SW480 (cell line): ENCODE measurements at places on chromosomes 11 and 22.
A peak's percentile ranks its signal among the peaks of the same experiment; 100 is the strongest.

- DNase-seq: peak; percentile 59
Measured at GRCh38 chr11:44286268-44286880, 23.6 kb downstream of the ALX4 start.

DNA sequence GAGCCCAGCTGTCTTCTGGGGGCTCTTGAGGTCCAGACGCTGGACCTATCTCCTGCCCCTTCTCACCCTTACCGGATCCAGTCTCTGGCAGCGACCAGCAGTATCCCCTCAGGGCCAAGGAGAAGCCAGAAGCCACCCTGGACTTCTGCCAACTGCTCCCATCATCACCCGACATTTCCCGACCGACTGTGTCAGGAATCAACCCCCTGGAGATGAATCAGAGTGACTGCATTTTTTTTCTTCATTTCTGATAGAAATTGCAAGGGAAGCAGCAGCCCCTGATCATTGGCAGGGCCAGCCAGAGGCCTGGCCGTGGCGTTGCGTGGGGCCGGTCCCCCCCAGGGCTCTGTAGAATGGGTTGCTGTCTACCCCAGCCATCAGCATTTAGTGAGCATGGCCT lies 5.2 kb upstream of the LIF start:
- DNase-seq: no peak

DNA sequence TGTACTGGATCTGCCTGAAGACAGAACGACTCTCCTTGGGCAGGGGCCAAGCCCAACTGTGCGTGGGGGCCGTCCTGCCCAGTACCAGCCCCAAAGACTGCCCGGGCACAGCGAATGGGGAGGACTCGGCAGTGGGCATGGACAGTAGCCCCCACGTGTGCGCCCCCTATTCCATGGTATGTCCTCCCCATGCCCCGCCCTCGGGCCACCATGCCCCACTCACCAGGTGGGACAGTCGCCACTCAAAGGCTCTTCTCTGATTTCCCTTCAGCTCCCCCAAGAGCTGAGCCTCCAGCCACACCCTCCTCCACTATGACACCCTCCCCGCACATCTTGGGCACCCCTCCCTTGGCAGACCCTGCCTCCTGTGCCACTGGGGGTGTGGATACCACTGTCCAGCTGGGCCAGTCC lies 43.5 kb downstream of the GNB1L start:
- DNase-seq: no peak

- no peak for DNase-seq
Measured at GRCh38 chr11:128515826-128516778, 71.3 kb downstream of the ETS1 start.

DNA sequence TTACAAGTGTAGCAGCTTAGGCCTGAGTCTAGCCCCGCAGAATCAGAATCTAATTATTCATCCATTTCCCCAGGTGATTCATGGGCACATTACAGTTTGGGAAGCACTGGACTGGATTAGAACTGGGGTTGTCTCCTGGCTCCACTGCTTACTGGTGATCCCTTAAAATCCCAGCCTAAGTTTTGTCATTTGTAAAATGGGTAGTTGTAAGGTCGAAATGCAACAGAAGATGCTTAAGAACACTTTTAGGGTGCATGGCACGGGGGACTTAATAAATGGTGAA lies 1.3 kb downstream of the STX3 start:
- DNase-seq: no peak

- DNase-seq: peak; percentile 16
Measured at GRCh38 chr11:7573558-7574296, 59.9 kb downstream of the PPFIBP2 start.

GRCh38 chr22:47257566-47257965 lies 495.1 kb downstream of the TBC1D22A start:
- DNase-seq: no peak

DNA sequence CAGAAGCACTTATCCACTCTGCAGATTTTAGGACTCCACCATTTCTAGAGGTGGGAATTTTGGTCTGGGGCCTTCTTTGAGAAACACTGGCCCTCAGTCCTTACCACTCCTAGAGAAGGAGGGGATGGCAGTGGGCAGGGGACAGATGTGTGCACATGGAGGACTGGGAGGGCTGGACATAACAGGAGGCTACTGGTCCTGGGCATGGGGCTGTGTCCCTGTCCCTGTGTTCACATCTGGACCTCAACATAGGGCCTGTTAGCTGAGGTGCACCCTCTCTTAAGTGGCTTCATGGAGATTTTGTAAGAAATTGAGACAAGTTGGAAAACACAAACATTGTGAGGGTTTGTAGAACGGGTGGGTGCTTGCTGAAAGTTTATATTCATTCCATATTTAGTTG lies 103.4 kb downstream of the ATXN10 start:
- no peak for DNase-seq

GRCh38 chr11:119340335-119341221 lies at the start of gene C1QTNF5:
Gene C1QTNF5, minus strand, starts transcription at chr11:119340883. Its CDS starts 486 bp downstream, at chr11:119340397.
- DNase-seq: no peak

DNA sequence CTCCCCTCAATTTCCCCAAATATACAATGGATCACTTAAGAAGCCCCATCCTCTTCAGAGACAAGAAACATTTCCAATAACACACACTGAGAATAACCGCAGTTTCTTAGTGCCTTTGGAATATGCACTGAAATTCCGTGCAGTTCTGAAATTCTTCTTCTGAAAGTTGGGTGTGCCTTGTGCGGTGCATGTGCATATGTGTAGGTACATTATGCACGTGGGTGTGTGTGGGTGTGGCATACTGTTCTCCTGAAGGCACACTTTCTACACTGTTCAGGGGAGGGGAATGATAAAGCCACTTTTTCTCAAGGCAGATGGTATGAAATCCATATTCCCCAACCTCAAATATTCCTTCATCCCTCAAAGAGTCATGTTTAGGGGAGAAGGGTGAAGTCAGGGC lies 1.7 kb downstream of the EXPH5 start:
- DNase-seq: peak; percentile 42

DNA sequence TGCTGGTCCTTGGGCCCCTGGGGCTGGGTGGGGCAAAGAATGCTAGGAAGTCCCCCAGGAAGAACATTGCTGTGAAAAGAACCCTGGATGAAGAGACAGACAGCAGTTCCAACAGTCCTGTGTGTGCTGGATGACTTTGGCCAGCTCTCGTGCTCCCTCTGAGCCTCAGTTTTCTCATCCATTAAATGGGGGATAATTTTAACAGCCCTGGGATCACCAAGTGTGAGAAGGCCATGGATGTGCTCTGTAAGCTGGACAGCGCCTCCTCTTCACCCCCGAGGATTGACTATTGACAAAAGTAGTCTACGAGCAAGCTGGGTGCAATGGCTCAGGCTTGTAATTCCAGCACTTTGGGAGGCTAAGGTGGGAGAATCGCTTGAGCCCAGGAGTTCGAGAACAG lies 2.5 kb downstream of the LARGE2 start:
- DNase-seq: no peak

- DNase-seq: peak; percentile 81
Measured at GRCh38 chr11:57460022-57460757, at the start of gene RTN4RL2. Gene RTN4RL2, plus strand, starts transcription at chr11:57460528. Its CDS starts 338 bp downstream, at chr11:57460866.

- no peak for DNase-seq
Measured at GRCh38 chr11:19873730-19874129, 161.1 kb downstream of the NAV2 start.

DNA sequence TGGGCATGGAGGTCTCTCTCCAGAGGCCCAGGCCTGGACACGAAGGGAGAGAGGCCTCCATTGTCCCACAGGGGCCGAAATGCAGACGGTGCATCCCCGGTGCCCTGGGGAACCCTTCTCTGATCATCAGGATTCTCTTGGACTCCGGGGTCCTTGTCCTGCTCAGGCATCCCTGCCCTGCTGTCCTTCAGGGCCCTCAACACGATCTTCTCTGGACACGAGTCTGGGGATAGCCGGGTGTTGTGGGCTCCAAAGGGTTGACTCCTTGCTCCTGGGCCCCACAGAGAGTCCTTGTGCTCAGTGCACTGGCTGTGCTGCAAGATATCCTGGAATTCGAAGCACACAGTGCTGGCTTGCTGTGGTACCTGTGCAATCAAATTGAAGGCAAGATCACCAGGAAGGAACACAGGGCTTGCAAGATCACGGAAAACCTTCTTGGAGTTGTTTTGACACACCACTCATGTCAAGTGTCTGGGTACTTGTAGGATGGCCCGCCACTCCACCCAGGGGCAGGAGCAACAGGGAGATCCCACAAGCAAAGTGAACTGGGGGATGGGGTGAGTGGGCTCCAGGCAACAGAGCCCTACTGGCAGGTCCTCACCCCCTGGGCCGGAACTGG lies 61.3 kb upstream of the PRODH start:
- no peak for DNase-seq

- no peak for DNase-seq
Measured at GRCh38 chr11:112631333-112631732, 329.9 kb upstream of the NCAM1 start.

GRCh38 chr11:132607575-132607974 lies 924.7 kb downstream of the OPCML start:
- DNase-seq: peak; percentile 5

- DNase-seq: peak; percentile 49
Measured at GRCh38 chr22:19756288-19757128, 4.1 kb upstream of the TBX1 start.

- no peak for DNase-seq
Measured at GRCh38 chr11:117933930-117934329, 4.7 kb upstream of the TMPRSS13 start.

DNA sequence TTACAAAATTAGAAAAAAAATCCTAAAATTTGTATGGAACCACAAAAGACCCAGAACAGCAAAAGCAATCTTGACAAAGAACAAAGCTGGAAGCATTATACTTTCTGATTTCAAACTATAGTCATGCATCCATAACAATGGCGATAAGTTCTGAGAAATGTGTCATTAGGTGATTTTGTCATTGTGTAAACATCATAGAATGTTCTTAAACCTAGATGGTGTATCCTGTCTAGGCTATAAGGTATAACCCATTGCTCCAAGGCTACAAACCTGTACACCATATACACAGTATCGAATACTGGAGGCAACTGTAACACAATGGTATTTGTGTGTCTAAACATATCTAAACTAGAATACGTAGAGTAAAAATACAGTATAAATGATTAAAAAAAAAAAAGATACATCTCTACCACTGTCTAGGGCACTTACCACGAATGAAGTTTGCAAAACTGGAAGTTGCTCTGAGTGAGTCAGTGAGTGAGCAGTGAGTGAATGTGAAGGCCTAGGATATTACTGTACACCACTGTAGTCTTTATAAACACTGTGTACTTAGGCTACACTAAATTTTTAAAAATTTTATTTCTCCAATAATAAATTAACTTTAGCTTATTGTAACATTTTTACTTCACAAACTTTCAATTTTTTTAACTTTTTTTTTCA lies 18.1 kb upstream of the SC5D start:
- DNase-seq: no peak

GRCh38 chr11:121576531-121576930 lies 123.8 kb upstream of the SORL1-AS1 start:
- DNase-seq: no peak

- no peak for DNase-seq
Measured at GRCh38 chr11:35588627-35589026, 29.6 kb upstream of the FJX1 start.

GRCh38 chr11:83284501-83285150 lies 1.5 kb downstream of the CCDC90B start:
- DNase-seq: no peak

DNA sequence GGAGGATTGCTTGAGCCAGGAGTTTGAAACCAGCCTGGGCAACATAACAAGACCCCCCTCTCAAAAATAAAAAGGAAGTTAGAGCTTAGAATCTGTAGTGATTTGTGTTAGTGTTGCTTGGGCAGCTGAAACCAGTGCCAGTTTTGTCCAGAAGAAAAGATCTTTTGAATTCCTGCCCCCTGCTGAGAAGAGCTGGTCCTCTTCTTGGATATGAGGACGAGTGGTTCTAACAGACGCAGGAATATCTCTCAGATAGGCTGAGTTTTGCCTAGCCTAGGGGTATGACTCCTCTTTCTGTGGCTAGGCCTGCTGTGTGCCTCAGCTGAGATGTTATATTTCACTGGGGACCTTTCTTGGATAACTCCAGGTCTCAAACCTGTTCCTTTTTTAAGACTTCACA lies 102.8 kb downstream of the STIM1 start:
- no peak for DNase-seq

- DNase-seq: peak; percentile 42
Measured at GRCh38 chr11:41201156-41201555, 258.3 kb downstream of the LRRC4C start.

- DNase-seq: no peak
Measured at GRCh38 chr22:28628766-28629165, 50.9 kb downstream of the TTC28 start.

- DNase-seq: no peak
Measured at GRCh38 chr22:24384131-24384530, 43.3 kb upstream of the ADORA2A start.

GRCh38 chr11:18010977-18011586 lies 1.8 kb downstream of the SERGEF start:
- DNase-seq: peak; percentile 34

DNA sequence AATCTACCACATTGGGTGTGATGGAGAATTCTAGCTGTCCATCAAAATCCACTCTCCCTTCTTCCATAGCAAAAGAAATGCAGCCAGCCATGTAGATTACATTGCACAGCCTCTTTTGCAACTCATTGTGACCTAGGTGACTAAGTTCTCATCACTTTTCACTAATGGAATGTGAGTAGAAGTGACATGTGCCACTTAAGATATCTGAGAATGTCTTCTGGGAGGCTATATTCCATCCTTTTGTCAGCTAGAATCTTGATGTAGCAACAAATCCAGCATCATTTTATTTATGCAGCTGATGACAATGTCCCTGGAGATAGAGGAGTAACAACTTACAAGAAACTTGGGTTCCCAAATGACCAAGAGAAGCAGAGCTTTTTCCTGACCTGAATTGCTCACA lies 61.5 kb upstream of the API5 start:
- DNase-seq: no peak

- DNase-seq: no peak
Measured at GRCh38 chr11:79290761-79291160, 150.1 kb downstream of the TENM4 start.

- peak; percentile 17 for DNase-seq
Measured at GRCh38 chr11:102453302-102453695, 734 bp upstream of the TMEM123 start.

GRCh38 chr22:17990147-17990546 lies 34.2 kb downstream of the MICAL3 start:
- DNase-seq: no peak

GRCh38 chr22:38111925-38112355 lies 1.5 kb upstream of the BAIAP2L2 start:
- DNase-seq: no peak

GRCh38 chr11:4916581-4916980 lies 2.6 kb downstream of the OR51G2 start:
- no peak for DNase-seq

- no peak for DNase-seq
Measured at GRCh38 chr11:113249491-113249763, 65.0 kb upstream of the TTC12 start.

- DNase-seq: no peak
Measured at GRCh38 chr11:129252621-129253020, 60.5 kb upstream of the ARHGAP32 start.
